ENCODE measurements at places on chromosomes 3 and 15.

GRCh38 chr3:152742368-152743347 lies 92.3 kb upstream of the P2RY1 start:
- DNase-seq: no peak

DNA sequence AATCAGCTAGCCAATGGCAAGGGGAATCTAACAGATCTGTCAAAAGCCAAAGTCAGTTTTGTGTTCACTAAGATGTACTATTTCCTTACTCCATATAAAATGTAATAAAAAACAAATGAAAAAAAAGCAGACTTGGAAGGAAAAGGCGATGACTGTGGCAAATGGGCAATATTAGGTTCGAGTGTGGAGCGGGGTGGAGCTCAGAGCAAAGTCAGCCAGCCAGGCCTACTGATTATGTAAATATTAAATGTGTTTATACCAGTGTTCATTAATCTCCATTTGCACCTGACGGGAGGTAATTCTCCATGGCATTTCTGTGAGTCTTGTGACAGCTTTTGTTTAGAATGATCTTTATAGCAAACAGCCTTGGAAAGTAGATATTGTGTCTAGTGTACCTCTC lies 96.2 kb upstream of the KCNMB2 start:
- no peak for DNase-seq

DNA sequence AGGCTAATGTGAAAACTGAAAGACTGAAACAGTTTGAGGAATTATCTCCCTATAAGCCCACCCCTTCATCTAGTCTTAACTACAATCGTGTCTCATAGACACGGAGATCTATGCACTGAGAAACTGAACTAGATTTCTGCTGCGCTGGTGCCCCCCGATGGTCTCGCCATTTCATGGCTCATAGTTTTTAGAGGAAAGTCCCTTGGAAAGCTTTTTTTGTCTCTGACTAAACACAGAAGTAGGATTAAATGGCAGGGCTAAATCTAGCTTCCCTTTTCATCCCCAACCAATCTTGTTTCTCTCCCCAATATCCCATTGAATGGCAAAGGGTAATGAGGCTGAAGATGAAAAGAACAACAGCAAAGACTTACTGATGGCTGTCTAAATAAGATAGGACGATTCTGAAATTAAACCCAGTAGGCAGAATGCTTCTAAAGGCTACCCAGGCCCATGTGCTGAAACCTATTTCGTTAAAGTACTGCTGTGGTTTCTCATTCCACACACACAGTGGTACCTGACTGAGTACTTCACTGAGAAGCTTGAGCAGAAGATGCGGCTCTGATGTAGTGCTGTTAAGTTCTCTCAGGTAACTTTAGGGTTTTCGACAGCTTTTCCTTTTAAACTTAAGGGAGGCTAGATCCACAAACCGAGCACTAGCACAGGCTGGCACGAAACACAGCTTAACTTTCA lies 142.7 kb downstream of the GADL1 start:
- peak; percentile 74 for DNase-seq

- DNase-seq: no peak
These were observed 342.1 kb upstream of the ATP11B start for GRCh38 chr3:182450942-182451787.

GRCh38 chr3:45567730-45568172 lies 26.8 kb upstream of the LIMD1 start:
- no peak for DNase-seq
